ENCODE measurements at places on chromosomes 4 and X. TPM values are rescaled to one million over a fixed set of nuclear protein-coding genes. Genes with fewer than 3 reads are reported as not detected.

- H3K4me3 ChIP-seq, result peak overlapping the region; percentile 91
- peak overlapping the region; percentile 100 for H3K27ac ChIP-seq
- DNase-seq, result peak; percentile 66
- H3K27me3 ChIP-seq, result no peaks in the 10 kb centered on the region
- H3K36me3 ChIP-seq, result no peaks in the 10 kb centered on the region
Measured at GRCh38 chrX:41085878-41086626, 807 bp downstream of the USP9X start.

- no peak for DNase-seq
- H3K27ac ChIP-seq, result no peak overlapping the region
- H3K36me3 ChIP-seq, result no peaks in the 10 kb centered on the region
- no peaks in the 10 kb centered on the region for H3K4me1 ChIP-seq
- no peaks in the 10 kb centered on the region for H3K27me3 ChIP-seq
Measured at GRCh38 chr4:127055357-127055756, 577.4 kb upstream of the INTU start.

GRCh38 chr4:70671091-70671490 lies 4.8 kb upstream of the JCHAIN start:
- no peaks in the 10 kb centered on the region for H3K4me1 ChIP-seq
- H3K27ac ChIP-seq, result no peak overlapping the region
- no peaks in the 10 kb centered on the region for H3K36me3 ChIP-seq
- H3K4me3 ChIP-seq, result no peak overlapping the region
- no peaks in the 10 kb centered on the region for H3K27me3 ChIP-seq
- DNase-seq, result no peak

- H3K27me3 ChIP-seq, result no peaks in the 10 kb centered on the region
- no peak for DNase-seq
- peaks cover 6% of the 10 kb centered on the region for H3K4me1 ChIP-seq
- H3K4me3 ChIP-seq, result peak overlapping the region; percentile 99
- no peaks in the 10 kb centered on the region for H3K36me3 ChIP-seq
- peak overlapping the region; percentile 92 for H3K27ac ChIP-seq
Measured at GRCh38 chr4:189941005-189941450, 356 bp downstream of the FRG1 start.

- no peaks in the 10 kb centered on the region for H3K4me1 ChIP-seq
- no peak for DNase-seq
- no peak overlapping the region for H3K27ac ChIP-seq
- no peaks in the 10 kb centered on the region for H3K36me3 ChIP-seq
- no peak overlapping the region for H3K4me3 ChIP-seq
Measured at GRCh38 chrX:105221374-105221773, 880 bp upstream of the TEX13A start.

DNA sequence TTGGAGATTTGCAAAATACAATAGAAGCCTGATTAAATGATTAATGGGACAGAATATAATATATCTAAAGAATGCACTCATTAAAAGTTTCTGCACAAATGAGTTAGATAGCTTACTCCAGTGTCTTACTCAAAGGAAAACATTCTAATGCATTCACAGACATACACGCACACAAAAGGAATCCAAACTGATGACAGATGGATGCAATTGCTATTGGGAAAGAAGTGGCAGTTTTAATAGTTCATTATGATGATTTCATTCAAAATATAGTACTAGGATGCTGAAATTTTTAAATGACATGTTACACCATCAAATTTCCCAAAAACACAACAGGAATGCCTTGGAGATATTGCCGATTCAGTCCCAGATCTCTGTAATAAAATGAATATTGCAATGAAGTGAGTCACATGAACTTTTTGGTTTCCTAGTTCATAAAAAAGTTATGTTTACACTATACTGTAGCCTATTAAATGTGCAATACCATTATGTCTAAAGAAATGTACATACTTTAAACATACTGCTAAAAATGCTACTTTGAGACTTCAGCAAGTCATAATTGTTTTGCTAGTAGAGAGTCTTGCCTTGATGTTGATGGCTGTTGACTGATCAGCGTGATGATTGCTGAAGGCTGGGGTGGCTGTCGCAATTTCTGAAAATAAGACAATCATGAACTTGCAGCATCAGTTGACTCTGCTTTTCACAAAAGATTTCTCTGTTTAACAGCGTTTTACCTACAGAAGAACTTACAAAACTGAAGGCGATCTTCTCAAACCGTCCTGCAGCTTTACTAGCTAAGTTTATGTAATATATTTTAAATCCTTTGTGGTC lies 45.6 kb downstream of the BBS12 start:
- no peaks in the 10 kb centered on the region for H3K36me3 ChIP-seq
- H3K27ac ChIP-seq, result no peak overlapping the region
- H3K4me1 ChIP-seq, result no peaks in the 10 kb centered on the region
- H3K4me3 ChIP-seq, result no peak overlapping the region
- DNase-seq, result no peak

GRCh38 chrX:50581405-50581804 lies 110.8 kb upstream of the DGKK start:
- H3K4me1 ChIP-seq, result no peaks in the 10 kb centered on the region
- H3K4me3 ChIP-seq, result no peak overlapping the region
- no peak for DNase-seq
- no peak overlapping the region for H3K27ac ChIP-seq
- no peaks in the 10 kb centered on the region for H3K27me3 ChIP-seq

GRCh38 chrX:109709129-109709631 lies 23.9 kb downstream of the ACSL4 start:
- DNase-seq, result no peak
- H3K4me1 ChIP-seq, result no peaks in the 10 kb centered on the region
- H3K27me3 ChIP-seq, result no peaks in the 10 kb centered on the region
- H3K36me3 ChIP-seq, result no peaks in the 10 kb centered on the region

DNA sequence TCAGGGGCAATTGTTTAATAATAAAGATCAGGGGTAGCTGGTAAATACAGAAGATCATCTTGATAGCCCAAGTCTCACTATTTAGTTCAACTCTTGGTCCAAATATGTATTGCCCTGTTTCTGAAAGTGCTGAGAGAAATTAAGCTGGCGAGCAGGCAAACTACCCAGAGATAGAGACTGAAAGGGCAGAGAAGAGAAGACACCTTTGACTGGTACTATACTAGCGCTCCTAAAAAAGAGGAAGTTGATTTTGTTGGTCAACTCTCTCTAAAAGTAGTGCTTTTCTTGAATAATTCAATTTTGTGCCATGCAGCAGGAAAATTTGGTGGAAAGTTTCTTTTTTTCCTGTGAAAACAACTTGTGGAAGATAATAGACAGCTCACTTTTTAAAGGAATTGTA lies 64.0 kb downstream of the IGSF1 start:
- H3K4me1 ChIP-seq, result no peaks in the 10 kb centered on the region
- no peaks in the 10 kb centered on the region for H3K36me3 ChIP-seq
- no peaks in the 10 kb centered on the region for H3K27me3 ChIP-seq
- no peak for DNase-seq
- no peak overlapping the region for H3K4me3 ChIP-seq
- H3K27ac ChIP-seq, result no peak overlapping the region

GRCh38 chrX:40444133-40444532 lies 136.6 kb upstream of the ATP6AP2 start:
- no peak overlapping the region for H3K4me3 ChIP-seq
- H3K4me1 ChIP-seq, result no peaks in the 10 kb centered on the region
- H3K36me3 ChIP-seq, result no peaks in the 10 kb centered on the region
- no peak for DNase-seq

DNA sequence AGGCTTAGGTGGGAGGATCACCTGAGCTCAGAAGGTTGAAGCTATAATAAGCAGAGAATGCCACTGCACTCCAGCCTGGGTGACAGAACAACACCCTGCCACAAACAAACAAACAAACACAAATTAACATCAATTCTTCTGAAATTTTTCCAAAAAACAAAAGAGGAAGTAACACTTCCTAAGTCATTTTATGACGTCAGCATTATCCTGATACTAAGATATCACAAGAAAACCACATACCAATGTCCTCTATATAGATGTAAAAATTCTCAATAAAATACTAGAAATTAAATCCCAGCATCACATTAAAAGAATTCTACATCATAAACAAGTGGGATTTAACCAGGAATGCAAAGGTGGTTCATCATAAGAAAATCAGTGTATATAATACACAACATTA lies 64.4 kb upstream of the STK26 start:
- no peak overlapping the region for H3K4me3 ChIP-seq
- no peak overlapping the region for H3K27ac ChIP-seq
- DNase-seq, result no peak

DNA sequence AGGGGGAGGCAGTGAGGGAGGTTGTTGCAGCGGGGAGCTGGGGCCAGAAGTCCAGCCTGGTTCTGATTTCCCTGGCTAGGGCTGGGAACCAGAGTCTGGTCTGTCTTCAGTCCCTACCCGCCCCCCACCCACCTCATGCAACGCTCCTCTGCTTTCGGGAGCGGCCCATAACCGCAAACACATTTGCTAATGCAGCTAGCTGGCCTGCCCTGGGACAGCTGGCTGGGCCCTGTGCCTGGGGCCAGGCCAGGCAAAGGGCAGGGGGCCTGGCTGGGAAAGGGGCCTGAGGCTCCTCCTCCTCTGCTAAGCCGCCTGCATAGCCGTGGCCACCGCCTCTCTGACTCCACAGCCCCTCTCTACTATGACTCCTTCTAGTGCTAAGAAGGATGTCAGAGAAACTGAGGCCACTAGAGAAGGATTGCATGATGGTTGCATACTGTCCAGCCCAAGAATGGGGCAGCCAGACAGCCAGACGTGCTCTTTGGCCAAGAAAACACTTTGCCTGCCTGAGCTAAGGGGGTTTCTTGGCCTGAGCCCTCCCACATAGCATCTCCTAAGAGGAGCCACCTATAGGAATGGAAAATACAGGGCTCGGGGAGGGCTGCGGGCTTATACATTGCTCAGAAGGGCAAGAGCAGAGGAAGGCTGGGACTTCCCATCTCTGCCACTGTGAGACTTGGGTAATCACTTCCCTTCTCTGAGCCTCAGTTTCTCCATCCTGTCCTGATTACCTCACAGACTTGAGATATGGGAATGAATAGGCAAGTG lies 76.9 kb downstream of the PJA1 start:
- no peak overlapping the region for H3K4me3 ChIP-seq
- no peaks in the 10 kb centered on the region for H3K27me3 ChIP-seq
- no peaks in the 10 kb centered on the region for H3K4me1 ChIP-seq

GRCh38 chr4:5018603-5019002 lies 655 bp downstream of the CYTL1 start:
- H3K27ac ChIP-seq, result no peak overlapping the region
- no peaks in the 10 kb centered on the region for H3K36me3 ChIP-seq
- H3K4me3 ChIP-seq, result no peak overlapping the region
- DNase-seq, result no peak

DNA sequence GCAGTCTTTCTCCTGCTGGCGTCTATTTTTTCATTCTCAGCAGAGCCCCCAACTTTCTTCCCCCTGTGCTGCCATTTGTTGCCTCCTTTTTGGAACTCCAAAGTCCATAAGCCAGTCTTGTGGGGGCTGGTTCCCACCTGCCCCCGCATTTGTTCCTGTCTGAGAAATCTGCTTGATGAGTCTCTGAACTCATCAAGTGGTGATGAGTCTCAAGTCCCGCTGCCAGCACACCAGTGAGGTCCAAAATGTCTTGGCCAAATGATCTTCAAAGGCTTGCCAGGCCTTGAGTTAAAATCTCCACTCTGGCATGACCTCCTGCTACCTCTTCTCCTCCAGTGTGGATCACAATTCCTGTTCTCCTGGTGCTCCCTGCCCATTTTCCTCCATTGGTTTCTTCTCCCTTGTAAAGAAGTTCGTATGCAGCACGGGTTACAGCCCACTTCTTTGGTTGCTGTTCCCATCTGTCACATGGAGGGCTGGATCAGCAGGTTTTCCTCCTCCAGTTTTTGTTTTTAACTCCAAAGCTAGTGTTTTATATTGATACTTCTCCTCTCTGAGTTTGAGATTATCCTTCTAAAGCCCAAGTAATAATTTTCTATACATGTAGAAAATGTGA lies 72.7 kb upstream of the LIMCH1 start:
- no peak overlapping the region for H3K27ac ChIP-seq
- no peaks in the 10 kb centered on the region for H3K4me1 ChIP-seq
- no peak for DNase-seq
- no peak overlapping the region for H3K4me3 ChIP-seq

DNA sequence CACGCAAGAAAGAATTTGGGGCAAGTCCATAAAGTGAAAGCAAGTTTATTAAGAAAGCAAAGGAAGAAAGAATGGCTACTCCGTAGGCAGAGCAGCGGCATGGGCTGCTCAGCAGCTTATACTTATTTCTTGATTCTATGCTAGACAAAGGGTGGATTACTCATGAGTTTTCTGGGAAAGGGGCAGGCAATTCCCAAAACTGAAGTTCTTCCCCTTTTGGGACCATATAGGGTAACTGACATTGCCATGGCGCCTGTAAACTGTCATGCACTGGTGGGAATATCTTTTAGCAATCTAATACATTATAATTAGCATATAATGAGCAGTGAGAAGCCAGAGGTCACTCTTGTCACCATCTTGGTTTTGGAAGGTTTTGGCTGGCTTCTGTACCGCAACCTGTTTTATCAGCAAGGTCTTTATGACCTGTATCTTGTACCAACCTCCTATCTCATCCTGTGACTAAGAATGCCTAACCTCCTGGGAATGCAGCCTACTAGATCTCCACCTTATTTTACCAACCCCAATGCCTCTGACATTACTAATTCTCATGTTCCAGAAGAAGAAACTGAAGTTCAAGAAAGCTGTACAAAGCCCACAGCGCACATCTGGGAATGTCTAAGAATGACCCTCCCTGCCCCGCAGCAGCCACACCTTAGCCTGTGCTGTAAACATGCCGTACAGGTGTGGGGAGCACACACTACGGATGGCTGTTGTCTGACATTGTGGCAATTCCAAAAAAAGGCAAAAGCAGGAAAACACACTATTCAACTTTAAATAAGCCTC lies 18.6 kb downstream of the RXFP1 start:
- H3K27me3 ChIP-seq, result no peaks in the 10 kb centered on the region
- no peak overlapping the region for H3K27ac ChIP-seq
- H3K36me3 ChIP-seq, result no peaks in the 10 kb centered on the region
- no peak for DNase-seq

DNA sequence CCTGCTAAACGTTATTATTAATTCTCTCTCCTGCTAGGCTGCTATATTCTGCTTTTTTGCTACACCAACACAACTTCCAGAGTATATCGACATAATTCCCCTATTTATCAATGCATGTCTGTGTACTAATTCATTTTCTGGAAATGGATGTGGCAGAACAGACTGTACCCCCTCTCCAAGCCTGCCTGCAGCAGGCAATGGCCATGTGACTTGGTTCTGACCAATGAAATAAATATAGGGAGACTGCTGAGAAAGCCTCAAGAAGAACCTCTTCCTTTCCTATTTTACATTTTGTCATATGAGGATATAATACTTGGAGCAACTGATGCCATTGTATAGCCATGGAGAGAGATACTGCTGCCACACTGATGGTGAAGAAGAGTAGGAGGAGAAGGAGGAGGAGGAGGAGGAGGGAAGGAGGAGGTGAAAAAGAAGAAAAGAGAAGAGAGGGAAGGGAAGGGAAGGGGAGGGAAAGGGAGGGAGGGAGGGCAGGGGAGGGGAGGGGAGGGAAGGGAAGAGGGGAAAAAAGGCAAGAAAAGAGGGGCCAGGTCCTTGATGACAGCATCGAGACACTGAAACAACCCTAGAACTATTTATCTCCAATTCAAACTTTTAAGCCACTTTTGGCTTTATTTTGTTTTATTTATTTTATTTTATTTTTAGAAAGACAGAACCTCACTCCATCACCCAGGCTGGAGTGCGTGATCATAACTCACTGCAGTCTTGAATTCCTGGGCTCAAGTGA lies 57.0 kb upstream of the SPP1 start:
- no peak overlapping the region for H3K4me3 ChIP-seq
- H3K27ac ChIP-seq, result no peak overlapping the region
- no peaks in the 10 kb centered on the region for H3K4me1 ChIP-seq
- DNase-seq, result no peak
- no peaks in the 10 kb centered on the region for H3K27me3 ChIP-seq

Gene ANTXR2
- total RNA-seq, result 52.6 TPM

Gene GPC4
- total RNA-seq, result 11.0 TPM

Gene GLUD2
- total RNA-seq, result 4.0 TPM

Gene MUC7
- total RNA-seq, result not detected

Gene BTK
- not detected for total RNA-seq
